Jurkat, Clone E6-1 (cell line): ENCODE measurements at places on chromosomes 5 and 9.

GRCh38 chr9:112157961-112158360 lies 17.1 kb downstream of the SUSD1 start:
- DNase-seq = no peak

- DNase-seq = no peak
These were observed 1.7 kb upstream of the LTC4S start for GRCh38 chr5:179791881-179792611.

GRCh38 chr5:137415231-137415681 lies 83.9 kb downstream of the SPOCK1 start:
- no peak for DNase-seq

- DNase-seq = no peak
These were observed 11.7 kb downstream of the EXD3 start for GRCh38 chr9:137411260-137411644.

- no peak for DNase-seq
These were observed 88.6 kb upstream of the CDKN2B start for GRCh38 chr9:22097707-22098106.

GRCh38 chr5:65805089-65805488 lies 83.1 kb downstream of the NLN start:
- DNase-seq = no peak
